ENCODE measurements at places on chromosomes 1 and 21.

- no peak for DNase-seq
Measured at GRCh38 chr1:151892190-151892589, 17.1 kb downstream of the THEM4 start.

- DNase-seq = no peak
Measured at GRCh38 chr1:200302921-200303290, 106.9 kb downstream of the ZNF281 start.

- no peak for DNase-seq
Measured at GRCh38 chr21:33762803-33763581, 120.7 kb downstream of the ITSN1 start.

DNA sequence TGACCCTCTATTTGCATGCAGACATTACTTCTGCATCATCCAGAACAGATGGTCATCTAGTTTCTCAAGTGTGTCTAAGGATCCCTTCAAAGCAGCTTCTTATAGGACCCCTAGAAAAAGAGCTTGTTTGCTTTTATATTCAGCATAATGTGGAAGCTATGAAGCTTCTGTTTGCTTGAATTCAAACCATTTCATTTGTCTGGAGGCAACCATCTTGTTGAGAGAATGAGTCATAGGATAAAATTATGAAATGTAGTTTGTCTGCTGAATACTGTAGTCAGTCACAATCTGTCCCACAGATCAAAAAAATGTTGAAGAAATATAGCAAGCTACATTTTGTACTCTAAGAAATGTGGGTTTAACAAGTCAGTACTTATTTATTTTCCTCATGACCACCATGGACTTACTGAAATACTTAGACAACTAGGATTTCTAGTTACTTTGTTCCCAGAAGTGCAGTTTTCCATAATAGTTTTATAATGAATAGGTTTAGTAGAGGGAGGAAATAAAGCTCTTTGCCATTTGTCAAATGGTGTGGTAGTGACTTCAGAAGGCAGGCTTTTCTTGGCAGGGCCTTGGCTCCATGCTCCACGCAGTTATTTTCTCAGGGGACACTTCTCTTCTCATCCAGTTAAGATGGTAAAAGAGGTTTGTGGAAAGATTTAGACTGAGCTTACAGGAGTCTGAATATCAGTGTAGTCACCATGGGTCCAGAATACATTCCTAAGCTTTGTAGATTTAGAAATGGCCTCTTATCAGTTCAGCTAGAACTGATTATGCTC is 74.8 kb upstream of the DEPDC1 start:
- DNase-seq = no peak

- DNase-seq = no peak
Measured at GRCh38 chr1:41864471-41865040, 54.2 kb downstream of the HIVEP3 start.

GRCh38 chr21:14863745-14864210 is 201.0 kb downstream of the NRIP1 start:
- DNase-seq = no peak

DNA sequence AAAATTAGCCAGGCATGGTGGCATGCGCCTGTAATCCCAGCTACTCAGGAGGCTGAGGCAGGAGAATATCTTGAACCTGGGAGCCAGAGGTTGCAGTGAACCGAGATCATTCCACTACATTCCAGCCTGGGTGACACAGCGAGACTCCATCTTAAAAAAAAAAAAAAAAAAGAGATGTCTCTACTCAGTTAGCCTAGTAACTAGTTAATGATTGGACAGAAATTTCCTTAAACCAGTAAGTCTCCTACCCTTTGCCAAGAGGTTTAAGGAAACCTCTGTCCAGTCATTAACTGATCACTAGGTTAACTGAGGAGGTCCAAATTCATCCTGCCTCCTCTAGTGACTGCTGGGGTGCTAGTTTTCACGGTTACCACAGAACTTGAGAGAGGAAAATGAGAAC is 143.9 kb upstream of the UBE2U start:
- DNase-seq = no peak

DNA sequence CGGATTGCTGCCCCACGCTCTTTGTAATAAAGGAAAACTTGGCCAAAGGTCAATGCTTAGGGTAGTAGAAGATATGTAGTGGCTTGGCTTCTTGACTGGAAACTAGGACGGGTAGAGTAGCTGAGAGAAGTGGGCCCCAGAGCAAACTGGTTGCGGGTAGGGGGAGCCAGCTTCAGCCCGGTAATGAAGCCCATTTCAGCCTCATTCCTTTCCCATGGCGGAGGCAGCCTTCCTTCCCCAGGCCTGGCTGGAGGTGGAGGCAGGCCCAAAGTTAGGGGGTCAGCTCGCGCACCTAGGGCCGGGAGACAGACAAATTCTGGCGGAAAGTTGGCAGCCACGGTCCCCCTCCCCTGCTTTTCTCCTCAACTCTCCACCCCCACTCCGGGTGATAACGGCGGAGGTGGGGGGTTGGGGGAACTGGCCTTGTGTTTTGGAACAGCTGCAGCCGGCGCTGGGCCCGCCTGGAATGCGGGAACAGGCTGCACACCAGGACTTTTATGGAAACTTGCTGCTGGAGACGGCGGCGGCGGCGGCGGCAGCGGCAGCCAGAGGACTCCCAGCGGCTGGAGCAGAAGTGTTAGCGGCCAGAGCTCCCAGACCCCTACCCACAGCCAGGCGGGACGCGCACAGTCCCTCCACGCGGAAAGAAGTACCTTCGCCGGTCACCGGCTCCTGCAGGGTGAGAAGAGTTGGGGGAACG is at the start of gene NEXN:
Gene NEXN (plus strand): TSS at position 544 of the 700 bp plus-strand sequence. CDS start 27,483 bp downstream, outside the sequence.
- no peak for DNase-seq

All from activated CD4-positive, alpha-beta memory T cell treated with anti-CD3 and anti-CD28 coated beads, Interleukin-2, amount 10 ng/mL, durations not matched to agents 7 days and 5 days (primary cell).